ENCODE measurements at places on chromosomes 1 and 21.

DNA sequence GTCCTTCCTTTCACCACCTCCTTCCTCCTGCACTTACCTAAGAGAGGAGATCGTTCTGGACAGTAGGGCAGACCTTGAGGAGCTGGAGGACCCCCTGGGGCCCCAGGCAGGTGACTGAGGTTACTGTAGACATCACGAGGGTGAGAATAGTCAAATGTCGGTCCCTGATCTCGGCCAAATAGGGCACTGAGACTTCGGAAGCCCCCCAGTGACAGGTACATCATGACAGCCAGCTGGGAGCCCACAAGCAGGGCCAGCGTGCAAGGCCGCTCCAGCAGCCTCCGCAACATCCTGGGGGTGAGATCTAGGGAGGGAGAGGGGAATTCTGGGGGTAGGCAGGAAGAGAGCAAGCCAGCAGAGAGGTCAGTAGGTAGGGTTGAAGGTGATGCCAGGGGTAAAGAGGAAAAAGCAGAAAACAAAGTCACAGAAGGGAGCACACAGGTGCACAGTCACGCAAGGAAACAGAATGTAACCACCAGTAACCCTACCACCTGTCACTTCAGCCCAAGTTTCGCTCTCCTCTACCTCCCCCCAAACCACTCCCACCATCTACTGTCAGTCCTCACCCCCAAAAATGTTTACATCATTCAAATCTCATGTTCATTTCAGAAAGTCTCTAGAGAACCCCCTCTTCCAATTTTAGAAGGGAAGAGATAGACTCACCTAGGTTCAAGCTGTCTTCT is 1.4 kb downstream of the B4GALT3 start:
- DNase-seq: no peak

GRCh38 chr1:10735563-10736305 is 60.7 kb downstream of the CASZ1 start:
- no peak for DNase-seq

DNA sequence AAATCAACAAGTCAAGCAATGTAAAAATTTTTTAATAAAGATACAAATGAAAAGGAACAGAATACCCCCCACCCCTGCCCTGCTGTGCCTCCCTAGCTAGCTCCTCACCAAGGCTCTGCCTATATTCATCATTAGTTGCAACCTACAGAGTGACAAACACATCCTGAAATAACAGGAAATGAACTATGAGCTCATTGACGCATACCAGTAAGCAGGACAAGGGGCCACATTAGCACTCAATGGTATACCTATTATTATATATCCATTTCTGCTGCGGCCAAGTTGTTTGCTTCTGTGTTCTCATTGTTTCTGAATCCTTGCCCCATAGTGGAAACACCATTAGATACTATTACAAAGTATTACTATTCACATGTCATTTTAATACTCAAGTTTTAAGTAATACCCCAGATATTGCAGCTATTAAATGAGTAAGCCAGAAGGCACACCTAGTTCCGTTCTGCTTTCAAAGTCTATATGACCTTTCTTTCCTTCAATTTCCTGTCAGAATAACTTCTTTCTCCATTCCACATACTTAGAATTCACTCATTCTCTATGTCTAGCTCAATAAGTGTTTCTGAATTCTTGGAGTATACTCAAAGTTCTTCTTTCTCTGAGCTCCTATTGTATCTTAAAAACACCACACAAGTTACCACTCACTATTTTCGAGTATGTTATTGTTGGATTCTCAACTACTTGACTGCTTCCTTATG is 1214.9 kb downstream of the PLA2G4A start:
- no peak for DNase-seq

DNA sequence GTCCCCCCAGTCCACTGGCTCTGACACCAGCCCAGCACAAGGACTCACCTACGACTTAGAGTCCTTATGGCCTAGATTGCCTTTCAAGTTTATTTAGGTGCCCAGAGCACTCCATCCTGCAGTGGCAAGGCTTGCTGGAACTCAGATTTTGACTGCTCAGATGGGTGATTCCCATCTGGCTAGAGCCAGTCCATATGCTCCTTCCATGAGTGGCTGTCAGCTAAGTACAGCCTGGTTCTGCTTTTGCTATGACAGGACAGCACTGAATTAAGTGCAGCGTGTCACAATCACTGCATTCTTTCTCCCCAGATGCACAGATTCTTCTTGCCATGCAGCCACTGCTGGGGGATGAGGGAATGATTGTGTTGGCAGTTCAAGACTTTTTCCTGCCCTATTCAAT is 43.8 kb downstream of the GPR52 start:
- DNase-seq: no peak

DNA sequence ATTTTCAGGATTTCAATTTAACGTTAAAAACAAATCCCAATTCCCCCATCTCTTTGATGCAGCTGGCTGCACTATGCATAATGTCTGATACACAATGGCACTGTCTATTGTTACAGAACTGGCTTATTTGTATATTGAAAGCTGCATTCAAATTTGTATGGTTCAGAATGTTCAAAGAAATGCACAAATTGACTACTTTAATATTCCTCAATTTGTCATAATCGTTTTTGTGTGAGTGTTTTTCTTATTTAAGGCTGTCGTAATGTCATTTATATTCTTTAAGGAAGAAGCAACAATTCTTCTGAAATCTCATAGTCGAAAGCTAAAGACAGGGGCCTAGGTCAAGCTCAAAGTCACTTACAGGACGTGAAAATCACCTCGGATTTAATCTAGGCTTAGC is 341.4 kb upstream of the ZRANB2 start:
- no peak for DNase-seq

GRCh38 chr21:27250366-27250765 is 283.5 kb upstream of the ADAMTS5 start:
- DNase-seq: no peak

GRCh38 chr1:25131794-25132193 is 100.5 kb downstream of the SYF2 start:
- no peak for DNase-seq

DNA sequence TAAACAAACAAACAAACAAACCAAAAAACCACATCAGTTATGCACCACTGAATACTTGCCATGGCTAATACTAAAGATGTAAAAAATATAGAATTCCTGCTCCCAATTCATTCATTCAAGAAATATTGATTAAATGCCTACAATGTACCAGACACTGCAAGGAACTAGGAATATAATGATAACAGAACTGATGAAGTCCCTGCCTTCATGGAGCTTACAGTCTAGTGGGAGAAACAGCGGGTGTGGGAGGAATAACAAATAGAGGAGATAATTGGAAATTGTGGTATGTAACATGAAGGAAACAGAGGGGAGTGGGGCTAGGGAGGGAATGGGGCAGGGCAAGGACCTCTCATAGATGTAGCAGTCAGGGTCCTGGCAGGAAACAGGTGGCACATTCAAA is 58.6 kb upstream of the NBL1 start:
- DNase-seq: no peak

DNA sequence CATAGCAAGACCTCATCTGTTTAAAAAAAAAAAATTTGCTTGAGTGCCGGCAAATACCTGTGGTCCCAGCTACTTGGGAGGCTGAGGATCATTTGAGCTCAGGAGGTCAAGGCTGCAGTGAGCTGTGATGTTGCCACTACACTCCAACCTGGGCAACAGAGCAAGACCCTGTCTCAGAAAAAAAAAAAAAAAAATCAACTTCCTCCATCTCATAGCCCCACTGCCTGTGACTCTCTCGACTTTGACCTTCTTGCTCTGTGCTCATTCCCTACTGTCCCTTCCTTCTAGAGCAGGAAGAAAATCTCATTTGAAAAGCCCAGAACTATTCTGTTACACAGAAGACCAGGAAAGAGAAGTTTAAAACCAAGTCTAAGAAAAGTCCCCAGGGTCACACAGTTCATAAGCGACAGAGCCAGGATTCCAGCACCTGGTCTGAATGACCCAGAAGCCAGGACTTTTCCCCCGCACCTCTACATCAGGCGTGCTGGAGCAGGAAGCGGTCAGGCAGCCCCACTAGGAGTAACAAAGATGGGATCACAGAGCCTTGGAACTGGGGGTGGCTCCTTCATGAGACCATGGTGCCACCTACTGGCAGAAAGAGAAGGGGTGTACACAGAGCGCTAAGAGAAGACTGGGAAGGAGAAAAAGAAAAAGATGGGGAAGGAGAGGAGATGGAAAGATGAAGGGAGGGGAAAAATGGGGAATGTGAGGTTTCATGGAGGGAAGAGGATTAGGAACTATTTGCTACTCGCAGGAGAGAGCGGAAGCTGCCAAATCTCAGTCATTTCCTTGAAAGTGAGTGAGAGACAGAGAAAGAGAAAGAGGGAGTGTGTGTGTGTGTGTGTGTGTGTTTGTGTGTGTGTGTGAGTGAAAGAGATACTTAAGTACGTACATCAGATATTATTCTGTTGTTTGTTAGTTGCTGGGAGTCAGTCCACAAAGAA is 3.1 kb upstream of the P3R3URF start:
- peak; percentile 24 for DNase-seq

DNA sequence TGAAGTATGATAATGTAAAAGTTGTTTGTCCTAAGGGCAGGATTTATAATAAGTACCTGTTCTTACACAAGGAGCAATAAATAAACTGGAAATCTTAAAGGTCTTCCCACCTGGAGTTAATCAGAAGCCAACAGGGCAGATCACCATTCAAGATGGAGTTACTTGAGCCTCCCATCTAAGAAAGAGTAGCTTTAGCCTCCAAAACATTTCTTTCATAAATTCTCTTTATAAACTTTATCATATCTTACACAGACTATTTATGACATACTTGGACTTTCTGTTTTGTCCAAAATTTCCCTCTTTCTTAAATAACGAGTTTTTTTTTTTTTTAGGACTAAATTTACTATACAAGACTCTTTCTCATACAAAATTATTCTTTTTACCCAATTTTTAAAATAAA is 18.5 kb downstream of the OR2T1 start:
- no peak for DNase-seq

Data from stimulated activated CD8-positive, alpha-beta memory T cell treated with anti-CD3 and anti-CD28 coated beads, Interleukin-15, amount 100 ng/mL, for 4 hours (primary cell).